CD4-positive, alpha-beta T cell treated with Interleukin-4 for 1 hour (primary cell): ENCODE measurements at places on chromosomes 12 and 14.

GRCh38 chr12:116133149-116133548 is 144.3 kb downstream of the MED13L start:
- DNase-seq: no peak

DNA sequence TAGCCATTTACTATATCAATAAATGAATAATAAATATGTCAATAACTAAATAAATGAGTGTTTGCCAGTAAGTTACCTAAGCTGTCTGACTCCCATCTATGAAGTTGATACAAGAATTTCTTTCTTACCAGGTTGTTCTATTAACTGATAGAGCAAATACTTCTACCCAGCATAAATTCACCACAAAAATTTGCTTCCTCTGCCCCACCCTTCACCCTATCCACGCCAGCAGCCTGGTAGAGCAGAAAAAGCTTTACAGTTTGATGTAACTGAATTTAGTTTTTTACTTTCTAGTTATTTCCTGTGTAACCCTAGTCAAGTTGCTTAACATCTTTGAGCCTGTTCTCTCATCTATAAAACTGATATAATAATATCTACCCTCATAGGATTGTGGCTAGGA is 94.9 kb upstream of the SLC16A7 start:
- DNase-seq: no peak

GRCh38 chr12:12481631-12482030 is 81.0 kb downstream of the DUSP16 start:
- no peak for DNase-seq

GRCh38 chr12:54579258-54579657 is 9.2 kb downstream of the PPP1R1A start:
- no peak for DNase-seq

GRCh38 chr12:58814036-58814435 is 106.3 kb downstream of the LRIG3 start:
- no peak for DNase-seq

GRCh38 chr14:51638071-51638944 is 13.4 kb upstream of the FRMD6 start:
- DNase-seq: no peak

DNA sequence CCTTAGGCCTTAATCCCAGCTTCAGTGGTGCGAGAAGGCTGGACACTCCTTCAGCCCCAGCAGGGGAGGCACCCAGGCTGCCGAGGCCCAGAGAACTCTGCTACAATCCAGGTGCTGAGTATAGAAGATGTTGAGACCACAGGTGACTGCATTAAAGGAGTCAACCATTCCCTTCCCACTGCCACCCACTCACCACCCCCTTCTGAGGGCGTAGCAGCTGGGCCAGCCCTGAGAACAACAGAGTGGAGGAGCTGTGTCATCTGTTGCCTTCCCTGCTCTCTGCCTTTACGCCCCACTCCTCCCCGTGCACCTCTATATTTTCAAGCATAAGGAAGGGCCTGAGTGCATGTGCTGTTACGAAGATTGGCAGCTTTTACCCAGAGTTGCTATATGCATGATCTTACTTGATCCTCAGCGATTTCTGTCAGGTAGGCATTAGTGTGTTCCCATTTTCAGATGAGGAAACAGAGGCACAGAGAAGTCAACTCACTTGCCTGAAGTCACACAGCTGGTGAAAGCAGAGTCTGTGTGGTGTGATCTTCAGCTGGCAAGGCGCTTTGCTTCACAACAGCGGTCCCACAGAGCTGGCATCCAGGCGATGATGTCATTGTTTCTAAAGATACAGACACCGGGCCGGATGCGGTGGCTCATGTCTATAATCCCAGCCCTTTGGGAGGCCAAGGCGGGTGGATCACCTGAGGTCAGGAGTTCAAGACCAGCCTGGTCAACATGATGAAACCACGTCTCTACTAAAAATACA is 46.7 kb downstream of the RIN3 start:
- DNase-seq: peak; percentile 52
